Upper lobe of right lung (tissue), 1 donor: ENCODE measurements at places on chromosomes 7 and 10. TPM values are rescaled to one million over a fixed set of nuclear protein-coding genes. Genes with fewer than 3 reads are reported as not detected.

DNA sequence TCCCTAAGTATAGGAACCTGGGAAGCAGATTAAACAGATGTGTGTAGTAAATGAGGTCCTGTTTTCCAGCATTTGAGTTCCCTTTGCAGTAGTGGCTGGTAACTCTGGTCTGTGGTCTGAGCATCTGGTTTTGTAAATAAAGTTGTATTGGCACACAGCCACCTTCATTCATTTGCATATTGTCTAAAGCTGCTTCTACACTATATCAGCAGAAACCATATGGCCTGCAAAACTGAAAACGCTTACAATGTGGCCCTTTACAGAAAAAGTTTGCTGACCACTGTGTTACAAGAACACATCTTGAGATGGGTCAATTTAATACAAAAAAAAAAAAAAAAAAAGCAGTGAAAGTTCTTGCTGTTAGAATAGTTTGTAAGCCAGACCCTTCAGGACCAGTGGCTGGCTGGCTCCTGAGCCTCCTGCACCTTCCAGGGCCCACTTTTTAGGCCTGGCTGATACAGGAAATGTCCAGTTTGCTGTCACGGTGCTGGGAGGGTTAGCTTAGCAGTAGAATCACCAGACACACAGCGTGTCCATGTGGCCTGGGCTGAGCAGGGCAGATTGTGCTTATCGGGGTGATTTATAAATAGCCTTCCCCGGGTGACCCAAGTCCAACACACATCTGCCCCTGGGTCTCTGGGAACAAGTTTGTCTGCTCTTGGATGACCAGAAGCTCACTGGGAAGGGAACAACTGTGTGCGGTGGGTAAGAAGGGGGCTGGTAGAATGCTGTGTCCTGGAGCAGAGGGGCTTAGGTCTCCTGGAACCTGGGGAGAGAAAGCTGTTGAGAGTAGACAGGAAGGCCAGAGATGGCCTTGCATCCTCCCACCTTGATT lies 1.4 kb downstream of the C10orf71 start:
- H3K4me1 ChIP-seq, result peaks cover 6% of the 10 kb centered on the region
- H3K27ac ChIP-seq, result no peak overlapping the region
- no peaks in the 10 kb centered on the region for H3K27me3 ChIP-seq
- no peak overlapping the region for H3K4me3 ChIP-seq

DNA sequence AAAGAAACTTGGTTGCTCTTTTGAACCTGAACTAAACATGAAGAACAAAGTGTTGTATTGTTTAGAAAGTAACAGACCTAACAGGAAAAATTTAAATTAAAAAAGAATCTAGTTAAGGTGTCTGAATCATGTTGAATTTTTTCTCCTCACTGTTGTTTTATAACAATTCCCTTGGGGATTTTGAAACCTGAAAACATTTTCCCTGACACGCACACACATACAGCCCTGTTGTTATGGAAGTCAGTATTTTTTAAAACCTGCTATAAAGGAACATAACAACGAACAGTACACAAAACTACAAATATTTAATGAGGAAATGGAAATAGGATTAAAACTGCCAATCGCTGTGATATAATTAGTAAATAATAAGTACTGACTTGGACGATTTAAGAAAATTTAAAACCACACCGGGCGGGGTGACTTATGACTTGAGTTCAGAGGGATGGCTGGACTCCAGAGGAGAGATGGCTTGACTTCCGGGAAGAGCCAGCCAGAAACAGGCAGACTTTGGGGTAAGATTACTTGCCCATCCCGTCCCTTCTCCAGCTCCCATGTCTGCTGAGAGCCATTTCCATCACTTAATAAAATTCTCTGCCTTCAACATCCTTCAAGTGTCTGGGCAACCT lies 16.2 kb upstream of the SPOCK2 start:
- peaks cover 7% of the 10 kb centered on the region for H3K4me1 ChIP-seq
- peaks cover 15% of the 10 kb centered on the region for H3K36me3 ChIP-seq
- DNase-seq, result no peak
- no peaks in the 10 kb centered on the region for H3K27me3 ChIP-seq
- H3K4me3 ChIP-seq, result no peak overlapping the region

DNA sequence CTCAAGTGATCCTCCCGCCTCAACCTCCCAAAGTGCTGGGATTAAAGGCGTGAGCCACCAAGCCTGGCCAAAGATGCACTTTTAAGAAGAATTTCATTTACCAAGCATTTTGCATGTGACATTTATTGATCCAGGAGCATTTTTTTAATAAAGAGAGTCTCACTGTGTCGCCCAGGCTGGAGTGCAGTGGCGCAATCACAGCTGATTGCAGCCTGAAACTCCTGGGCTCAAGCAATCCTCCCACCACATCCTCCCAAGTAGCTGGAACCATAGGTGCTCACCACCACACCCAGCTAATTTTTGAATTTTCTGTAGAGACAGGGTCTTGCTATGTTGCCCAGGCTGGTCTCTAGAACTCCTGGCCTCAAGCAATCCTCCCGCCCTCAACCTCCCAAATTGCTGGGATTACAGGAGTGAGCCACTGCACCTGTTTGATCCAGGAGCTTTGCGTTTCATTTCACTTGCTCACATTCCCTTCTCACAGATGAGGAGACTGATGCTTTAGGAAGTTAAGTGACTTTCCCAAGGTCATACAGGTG lies 4.4 kb upstream of the TBL2 start:
- H3K27ac ChIP-seq, result peak overlapping the region; percentile 6
- no peaks in the 10 kb centered on the region for H3K36me3 ChIP-seq
- no peak overlapping the region for H3K4me3 ChIP-seq
- H3K27me3 ChIP-seq, result no peaks in the 10 kb centered on the region
- no peak for DNase-seq

GRCh38 chr10:114024876-114025610 lies 18.6 kb upstream of the ADRB1 start:
- no peaks in the 10 kb centered on the region for H3K36me3 ChIP-seq
- H3K4me1 ChIP-seq, result peaks cover 26% of the 10 kb centered on the region
- H3K4me3 ChIP-seq, result no peak overlapping the region
- H3K27me3 ChIP-seq, result no peaks in the 10 kb centered on the region

- DNase-seq, result no peak
- no peak overlapping the region for H3K4me3 ChIP-seq
- peaks cover 5% of the 10 kb centered on the region for H3K4me1 ChIP-seq
- no peaks in the 10 kb centered on the region for H3K27me3 ChIP-seq
- H3K27ac ChIP-seq, result no peak overlapping the region
Observed at GRCh38 chr7:21608465-21608864, 65.6 kb downstream of the DNAH11 start.

- no peaks in the 10 kb centered on the region for H3K27me3 ChIP-seq
- H3K4me3 ChIP-seq, result no peak overlapping the region
- H3K36me3 ChIP-seq, result no peaks in the 10 kb centered on the region
- peaks cover 21% of the 10 kb centered on the region for H3K4me1 ChIP-seq
- no peak for DNase-seq
- H3K27ac ChIP-seq, result no peak overlapping the region
Observed at GRCh38 chr7:121390109-121390508, 6.0 kb downstream of the FAM3C start.

DNA sequence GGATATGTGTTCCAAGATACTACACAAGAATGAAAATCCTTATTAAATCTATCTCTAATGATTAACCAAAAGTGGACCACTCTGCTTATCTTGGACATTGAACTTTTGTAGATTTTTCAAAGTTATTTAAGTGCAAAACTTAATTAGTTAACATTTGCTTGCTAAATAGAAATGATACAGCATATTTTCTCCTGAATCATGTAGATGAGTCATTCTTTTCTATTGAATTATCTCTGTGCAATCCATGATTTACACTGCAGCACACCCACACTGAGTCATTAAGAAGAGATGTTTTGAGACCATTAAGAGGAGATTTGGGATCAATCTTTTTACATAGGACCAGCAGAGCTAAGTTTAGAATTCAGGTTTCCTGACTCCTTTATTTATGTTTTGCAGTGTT lies 6.6 kb upstream of the ABCC2 start:
- no peak overlapping the region for H3K4me3 ChIP-seq
- no peaks in the 10 kb centered on the region for H3K36me3 ChIP-seq
- H3K27ac ChIP-seq, result no peak overlapping the region
- H3K4me1 ChIP-seq, result peaks cover 3% of the 10 kb centered on the region
- DNase-seq, result no peak

The UPK3BL2 gene
- total RNA-seq, result 19.3 TPM

The THSD7A gene
- total RNA-seq, result 8.0 TPM

The DENND2A gene
- total RNA-seq, result 26.2 TPM

The PNLIPRP2 gene
- not detected for total RNA-seq

The CPVL gene
- 31.9 TPM for total RNA-seq

The CYP2C18 gene
- 1.1 TPM for total RNA-seq

The PON3 gene
- 36.4 TPM for total RNA-seq

The SFXN3 gene
- 49.2 TPM for total RNA-seq

The OR2A5 gene
- not detected for total RNA-seq

The MPLKIP gene
- 29.7 TPM for total RNA-seq
